ENCODE measurements at places on chromosomes 5 and 9. TPM values are rescaled to one million over a fixed set of nuclear protein-coding genes. Genes with fewer than 3 reads are reported as not detected.

DNA sequence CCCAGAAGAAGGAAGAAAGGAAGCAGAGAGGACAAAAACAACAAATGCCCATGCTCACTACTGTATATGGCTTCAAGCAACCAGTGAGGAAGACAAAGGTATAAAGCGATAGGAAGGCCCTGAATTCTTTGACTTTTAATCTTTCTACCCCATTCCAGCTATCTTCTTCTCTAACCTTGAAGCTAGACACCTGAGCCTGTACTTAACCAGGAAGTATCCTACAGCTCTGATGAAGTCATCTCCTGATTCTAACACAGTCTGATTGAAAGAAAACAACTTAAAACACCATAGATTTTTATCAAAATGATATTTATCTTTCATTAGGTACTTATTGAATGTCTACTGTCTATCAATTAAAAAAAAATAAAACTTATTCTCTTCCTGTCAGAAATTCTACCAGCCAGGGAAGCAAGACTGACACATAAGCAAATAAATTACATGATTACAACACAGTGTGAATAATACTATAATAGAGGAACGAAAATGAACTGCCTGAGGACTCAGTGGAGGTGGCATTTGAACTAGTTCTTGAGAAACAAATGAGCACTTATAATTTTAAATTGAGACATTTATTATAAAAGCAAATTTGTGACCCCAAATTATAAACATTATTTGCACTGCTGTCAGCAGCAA lies 123.3 kb upstream of the ELL2 start:
- no peak for DNase-seq
- H3K36me3 ChIP-seq, result no peaks in the 10 kb centered on the region
- H3K4me1 ChIP-seq, result no peaks in the 10 kb centered on the region
- H3K27me3 ChIP-seq, result no peaks in the 10 kb centered on the region
- no peak overlapping the region for H3K4me3 ChIP-seq

Gene CCNJL
- total RNA-seq, result 6.6 TPM

DNA sequence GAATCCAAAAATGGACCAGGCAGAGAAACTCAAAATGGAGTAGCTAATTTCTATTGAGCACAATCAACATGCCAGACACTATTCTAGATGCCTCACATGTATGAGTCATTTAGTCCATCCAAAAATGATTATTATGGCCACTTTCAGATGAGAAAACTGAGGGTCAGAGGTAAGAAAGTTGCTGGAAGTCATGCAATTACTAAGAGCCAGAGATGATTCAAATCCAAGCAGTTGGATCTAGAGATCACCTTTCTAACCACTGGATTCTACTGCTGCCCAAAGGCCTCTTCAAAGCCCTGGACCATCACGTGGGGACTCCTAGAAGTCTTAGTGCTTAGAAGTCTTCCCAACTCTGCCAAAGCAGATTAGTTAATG lies 51.8 kb upstream of the HMHB1 start:
- H3K4me1 ChIP-seq, result no peaks in the 10 kb centered on the region
- no peak for DNase-seq
- no peaks in the 10 kb centered on the region for H3K27me3 ChIP-seq
- H3K4me3 ChIP-seq, result no peak overlapping the region
- H3K36me3 ChIP-seq, result no peaks in the 10 kb centered on the region
- no peak overlapping the region for H3K27ac ChIP-seq

Gene DMRT3
- not detected for total RNA-seq

GRCh38 chr5:91487420-91487819 lies 104.3 kb upstream of the ARRDC3 start:
- no peak for DNase-seq
- no peaks in the 10 kb centered on the region for H3K36me3 ChIP-seq
- no peaks in the 10 kb centered on the region for H3K27me3 ChIP-seq
- no peak overlapping the region for H3K4me3 ChIP-seq
- H3K27ac ChIP-seq, result no peak overlapping the region

Gene FAM221B
- not detected for total RNA-seq

DNA sequence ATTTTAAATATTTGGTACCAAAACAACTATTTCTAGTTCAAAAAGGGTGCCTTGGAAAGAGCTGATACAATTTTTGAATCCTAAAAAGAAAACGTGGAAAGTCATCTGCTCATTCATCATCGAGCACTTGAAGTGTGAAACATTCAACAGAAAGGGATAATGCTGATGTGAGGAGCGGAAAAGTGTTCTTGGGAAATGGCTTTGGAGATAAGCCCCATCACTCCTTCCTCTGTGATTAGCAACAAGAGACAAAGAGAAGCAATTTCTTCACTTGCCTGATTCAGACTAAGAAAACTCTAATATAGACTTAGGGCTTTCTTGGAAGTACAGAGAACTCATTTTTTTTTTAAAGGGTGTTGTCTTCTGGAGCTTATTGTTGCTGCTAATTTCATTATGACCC lies 74.9 kb downstream of the C9orf152 start:
- DNase-seq, result no peak
- H3K4me1 ChIP-seq, result peaks cover 35% of the 10 kb centered on the region
- H3K27ac ChIP-seq, result no peak overlapping the region

Gene CCDC69
- total RNA-seq, result 28.7 TPM

DNA sequence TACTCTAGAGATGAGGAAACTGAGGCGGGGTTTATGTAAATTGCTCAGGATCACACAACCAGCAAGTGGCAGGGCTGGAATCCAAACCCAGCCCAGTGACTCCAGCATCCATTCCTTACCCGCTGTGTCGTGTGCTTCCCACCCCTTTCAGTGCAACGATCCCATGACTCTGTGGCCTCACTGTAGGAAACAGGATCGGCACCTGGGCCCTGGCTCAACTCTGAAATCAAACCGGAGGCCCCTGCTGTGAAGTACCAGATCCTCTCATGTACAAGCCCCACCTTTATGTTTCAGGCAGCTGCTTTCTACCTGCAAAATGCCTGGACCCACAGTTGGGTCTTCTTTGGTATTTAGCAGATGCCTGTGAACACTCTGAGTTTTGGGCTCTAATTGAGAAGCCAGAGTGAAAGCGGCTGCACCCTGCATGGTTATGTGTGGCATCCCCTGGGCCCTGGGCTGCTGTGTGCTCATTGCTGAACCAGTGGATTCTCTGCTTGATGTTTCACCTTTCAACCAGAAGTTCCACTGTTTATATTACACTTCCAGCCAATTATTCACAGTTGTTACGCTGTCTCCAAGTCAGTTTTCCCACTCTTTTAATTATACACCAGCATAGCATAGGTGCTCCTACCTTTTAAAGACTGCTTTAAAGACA lies 36.7 kb downstream of the ABLIM3 start:
- no peaks in the 10 kb centered on the region for H3K36me3 ChIP-seq
- peaks cover 8% of the 10 kb centered on the region for H3K27me3 ChIP-seq
- no peaks in the 10 kb centered on the region for H3K4me1 ChIP-seq
- no peak overlapping the region for H3K4me3 ChIP-seq
- H3K27ac ChIP-seq, result no peak overlapping the region

DNA sequence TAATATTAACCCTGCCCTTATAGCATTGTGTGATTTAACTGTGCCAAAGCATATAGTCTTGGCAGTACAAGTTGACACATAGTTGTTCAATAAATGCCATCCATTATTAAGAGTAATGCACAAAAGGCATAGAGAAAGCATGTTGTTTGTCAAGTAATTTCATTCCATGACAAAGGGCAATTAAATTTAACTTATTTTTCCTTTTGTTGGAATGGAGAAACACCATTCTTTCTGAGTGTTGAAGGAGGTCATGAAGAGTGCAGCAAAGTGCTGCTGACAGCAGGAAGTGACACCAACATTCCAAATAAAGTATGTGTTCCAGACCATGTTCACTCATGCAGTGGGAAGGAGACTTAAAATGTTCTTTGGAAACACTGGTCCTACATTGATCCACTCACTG lies 29.1 kb downstream of the ANKDD1B start:
- H3K27ac ChIP-seq, result no peak overlapping the region
- no peaks in the 10 kb centered on the region for H3K4me1 ChIP-seq
- no peak for DNase-seq
- no peak overlapping the region for H3K4me3 ChIP-seq

Gene NTRK2
- 3.4 TPM for total RNA-seq

GRCh38 chr9:89811886-89812450 lies 207.2 kb downstream of the GADD45G start:
- no peaks in the 10 kb centered on the region for H3K36me3 ChIP-seq
- H3K4me3 ChIP-seq, result no peak overlapping the region

GRCh38 chr5:64273276-64273675 lies 107.6 kb downstream of the RNF180 start:
- no peaks in the 10 kb centered on the region for H3K27me3 ChIP-seq
- no peak overlapping the region for H3K4me3 ChIP-seq
- no peaks in the 10 kb centered on the region for H3K36me3 ChIP-seq
- no peak for DNase-seq
- H3K27ac ChIP-seq, result no peak overlapping the region
- no peaks in the 10 kb centered on the region for H3K4me1 ChIP-seq

Gene FREM1
- total RNA-seq, result 27.7 TPM

Gene MYOT
- not detected for total RNA-seq

DNA sequence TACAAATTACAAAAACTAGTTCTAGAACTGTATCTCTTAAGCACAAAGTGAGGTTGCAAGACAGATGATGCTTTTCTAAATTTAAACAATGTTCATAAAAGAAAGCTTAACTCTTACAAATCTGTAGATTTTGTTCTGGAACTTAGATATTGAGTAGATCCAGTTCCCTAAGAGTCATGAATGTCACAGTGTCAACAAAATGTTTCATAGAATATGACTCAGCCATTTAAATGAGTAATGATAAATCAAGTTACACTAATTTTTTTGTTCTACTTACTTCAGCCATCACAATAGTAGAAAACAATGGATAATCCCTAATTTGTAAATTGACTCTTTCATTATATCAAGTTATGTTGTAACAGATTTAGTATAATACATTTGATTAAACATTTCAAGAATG lies 239.7 kb downstream of the MEF2C start:
- no peak for DNase-seq
- H3K4me1 ChIP-seq, result no peaks in the 10 kb centered on the region
- no peaks in the 10 kb centered on the region for H3K36me3 ChIP-seq
- no peak overlapping the region for H3K27ac ChIP-seq
- peaks cover 10% of the 10 kb centered on the region for H3K27me3 ChIP-seq
- no peak overlapping the region for H3K4me3 ChIP-seq

GRCh38 chr9:114450833-114451706 lies 54.2 kb downstream of the WHRN start:
- H3K4me1 ChIP-seq, result no peaks in the 10 kb centered on the region
- no peaks in the 10 kb centered on the region for H3K36me3 ChIP-seq
- no peak overlapping the region for H3K4me3 ChIP-seq

Gene ZFP62
- 31.7 TPM for total RNA-seq

Gene ANAPC2
- 21.3 TPM for total RNA-seq

GRCh38 chr9:3419893-3420292 lies 105.9 kb downstream of the RFX3 start:
- H3K4me3 ChIP-seq, result no peak overlapping the region
- H3K27ac ChIP-seq, result no peak overlapping the region
- no peak for DNase-seq

Gene TTC23L
- 0.07 TPM for total RNA-seq

DNA sequence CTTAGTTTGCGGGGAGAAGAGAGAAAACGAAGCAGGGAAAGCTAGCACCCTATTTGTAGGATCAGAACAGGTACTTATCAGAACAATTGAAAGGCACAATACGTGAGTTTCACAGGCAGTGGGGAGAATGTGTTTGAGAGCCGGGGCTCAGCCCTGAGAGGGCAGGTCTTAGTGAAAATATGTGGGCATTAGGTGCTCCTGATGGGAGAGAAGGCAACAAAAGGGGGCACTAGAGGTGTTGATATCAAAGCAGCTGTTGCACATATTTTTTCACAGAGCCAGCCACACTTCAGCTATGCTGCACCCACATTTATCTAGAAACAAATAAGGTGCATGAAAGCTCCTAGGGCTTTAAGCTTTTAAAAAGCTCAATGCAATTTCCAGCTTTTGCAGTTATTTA lies 99.7 kb upstream of the MAN2A1 start:
- H3K27me3 ChIP-seq, result no peaks in the 10 kb centered on the region
- no peak overlapping the region for H3K4me3 ChIP-seq
- no peaks in the 10 kb centered on the region for H3K4me1 ChIP-seq
- H3K36me3 ChIP-seq, result no peaks in the 10 kb centered on the region
- no peak for DNase-seq

Gene TIFAB
- not detected for total RNA-seq

Gene CDH9
- 2.2 TPM for total RNA-seq

DNA sequence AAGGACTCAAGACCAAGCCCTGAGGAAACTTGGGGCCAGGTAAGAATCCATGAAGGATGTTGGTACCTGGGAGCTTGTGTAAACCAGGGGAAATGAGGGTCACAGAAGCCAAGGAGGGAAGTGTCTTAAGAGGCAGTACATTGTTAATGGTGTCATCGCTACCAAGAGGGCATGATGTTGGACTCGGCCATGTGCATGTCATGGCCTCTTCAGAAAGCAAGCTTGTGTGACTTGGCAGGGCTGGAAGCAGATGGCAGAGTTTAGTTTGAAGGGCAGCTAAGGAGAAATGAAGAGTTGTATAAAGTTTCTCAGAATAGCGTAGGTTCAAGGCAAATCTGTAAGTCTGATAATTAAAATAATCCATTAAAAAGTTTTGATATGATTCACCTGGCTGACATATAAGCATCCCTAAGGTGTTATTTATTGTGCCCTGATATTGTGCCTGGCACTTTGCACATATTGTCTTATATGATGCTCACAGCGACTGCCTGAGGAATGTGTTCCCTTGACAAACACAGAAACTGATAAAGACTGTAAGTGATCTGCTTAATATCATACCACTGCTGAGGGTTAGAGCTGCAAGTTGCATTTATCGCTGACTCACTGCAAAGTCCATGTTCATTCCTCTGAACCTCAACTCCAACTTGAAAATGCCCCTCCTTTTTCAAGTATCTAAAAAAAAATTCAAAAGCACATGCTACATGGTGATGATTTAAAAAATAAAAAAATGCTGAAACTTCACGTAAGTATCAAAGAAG lies 81.3 kb upstream of the PTPN3 start:
- H3K27me3 ChIP-seq, result no peaks in the 10 kb centered on the region
- H3K4me3 ChIP-seq, result no peak overlapping the region
- H3K4me1 ChIP-seq, result no peaks in the 10 kb centered on the region

Gene CCDC127
- 4.8 TPM for total RNA-seq

Gene ADAM19
- total RNA-seq, result 8.0 TPM

DNA sequence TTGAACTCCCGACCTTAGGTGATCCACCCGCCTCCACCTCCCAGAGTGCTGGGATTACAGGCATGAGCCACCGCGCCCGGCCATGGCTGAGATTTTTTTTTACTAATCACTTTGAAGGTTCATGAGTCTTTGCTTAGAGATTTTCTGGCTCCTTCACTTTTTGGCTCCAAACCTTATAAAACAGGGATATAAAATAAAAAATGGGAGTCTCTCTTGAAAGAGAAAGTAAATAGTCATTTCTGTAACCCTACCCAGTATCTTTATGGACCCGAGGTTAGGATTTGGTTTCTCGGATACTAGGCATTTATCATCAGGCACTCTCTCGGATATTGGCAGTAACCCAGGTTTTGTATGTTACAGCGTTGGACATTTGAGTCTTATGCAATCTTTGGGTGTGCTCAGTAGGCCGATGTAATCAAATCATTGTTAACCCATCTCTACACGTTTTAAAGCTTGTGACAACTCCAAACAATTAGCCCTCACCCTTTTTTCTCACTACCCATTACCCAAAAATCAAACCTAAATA lies 25.3 kb downstream of the STXBP1 start:
- peaks cover 7% of the 10 kb centered on the region for H3K4me1 ChIP-seq
- peak; percentile 54 for DNase-seq
- no peak overlapping the region for H3K4me3 ChIP-seq
- no peaks in the 10 kb centered on the region for H3K36me3 ChIP-seq
- H3K27me3 ChIP-seq, result no peaks in the 10 kb centered on the region

Gene AK8
- 1.8 TPM for total RNA-seq

- peaks cover 6% of the 10 kb centered on the region for H3K4me1 ChIP-seq
- H3K36me3 ChIP-seq, result no peaks in the 10 kb centered on the region
- H3K27ac ChIP-seq, result no peak overlapping the region
These were observed 22.4 kb upstream of the SLC36A1 start for GRCh38 chr5:151424892-151425523.

Gene MELK
- 12.5 TPM for total RNA-seq
